Renal pelvis (tissue), 12 donors: ENCODE measurements at places on chromosomes 2 and 18. TPM values are rescaled to one million over a fixed set of nuclear protein-coding genes. Genes with fewer than 3 reads are reported as not detected.

DNA sequence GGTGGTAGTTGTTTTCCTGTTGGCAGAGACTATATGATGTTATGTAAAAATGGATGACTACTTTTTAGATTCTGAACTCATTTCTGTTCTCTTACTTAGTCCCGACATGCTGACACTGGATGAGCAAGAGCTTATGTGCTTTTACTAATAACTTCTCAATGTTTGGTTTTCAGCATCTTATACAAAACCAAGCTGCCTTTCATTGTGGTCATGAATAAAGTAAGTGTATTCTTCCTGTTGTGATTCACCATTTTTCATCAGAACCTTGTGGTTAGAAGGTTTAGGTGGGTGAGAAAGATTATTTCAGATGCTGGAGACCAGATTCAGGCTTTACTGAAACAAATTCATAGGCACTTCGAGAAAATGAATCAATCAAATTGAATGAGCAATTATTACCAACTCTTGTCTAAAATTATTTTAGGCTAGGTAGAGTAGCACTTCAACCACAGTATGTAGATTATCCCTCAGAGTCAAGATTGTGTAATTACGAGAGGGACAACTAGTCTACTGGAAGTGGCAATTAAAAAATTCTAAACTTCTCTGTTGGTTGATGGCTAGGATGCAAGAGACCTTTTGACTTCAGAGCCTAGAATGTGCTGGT is 9.3 kb downstream of the GPN1 start:
- DNase-seq, result no peak

GRCh38 chr18:24019641-24020331 is 5.2 kb downstream of the TTC39C start:
- no peak for DNase-seq

The L3MBTL4 gene
- polyA plus RNA-seq, result 5.7 TPM

DNA sequence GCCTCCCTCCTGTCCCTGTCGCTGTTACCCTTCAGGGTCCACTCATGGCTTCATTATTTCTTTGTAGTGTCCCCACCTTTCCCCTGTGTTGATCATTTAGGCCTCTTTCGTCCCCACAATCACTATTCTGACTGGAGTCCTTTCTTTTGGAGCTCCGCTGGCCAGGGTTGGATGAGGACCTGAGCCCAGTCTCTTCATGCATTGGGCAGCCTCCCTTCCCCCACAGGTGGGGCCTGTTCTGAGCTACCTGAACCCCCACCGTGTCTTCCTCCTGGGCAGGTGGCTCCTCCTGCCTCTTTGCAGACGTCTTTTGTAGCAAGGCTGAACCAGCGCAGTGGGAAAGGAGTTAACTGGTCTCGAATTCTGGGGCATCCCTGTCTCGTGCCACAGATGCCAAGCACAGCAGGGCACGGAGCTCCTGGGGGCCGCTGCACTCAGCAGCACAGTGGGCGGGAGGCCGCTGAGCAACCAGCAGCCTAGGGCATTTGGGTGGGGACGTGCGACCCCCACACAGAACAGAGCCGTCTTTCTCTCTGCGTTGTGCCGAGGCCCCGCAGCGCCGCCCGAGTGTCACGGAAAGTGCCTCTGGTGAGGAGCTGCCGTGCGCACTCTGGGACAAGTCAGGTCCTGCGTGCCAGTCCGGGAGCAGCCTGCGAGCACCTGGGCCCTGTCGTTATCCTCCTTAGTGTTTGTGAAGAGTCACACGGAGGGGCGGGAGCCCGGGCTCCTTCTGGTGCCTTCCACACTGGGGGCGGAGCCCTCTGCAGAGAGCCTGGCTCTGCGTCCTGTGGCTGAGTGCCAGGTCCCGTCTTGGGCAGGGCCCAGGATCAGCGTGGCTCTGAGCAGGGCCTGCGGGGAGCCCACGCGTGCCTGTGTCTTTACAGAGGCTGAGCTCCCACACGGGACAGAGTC is 130.1 kb downstream of the NFATC1 start:
- DNase-seq, result no peak

The IL36A gene
- not detected for polyA plus RNA-seq

DNA sequence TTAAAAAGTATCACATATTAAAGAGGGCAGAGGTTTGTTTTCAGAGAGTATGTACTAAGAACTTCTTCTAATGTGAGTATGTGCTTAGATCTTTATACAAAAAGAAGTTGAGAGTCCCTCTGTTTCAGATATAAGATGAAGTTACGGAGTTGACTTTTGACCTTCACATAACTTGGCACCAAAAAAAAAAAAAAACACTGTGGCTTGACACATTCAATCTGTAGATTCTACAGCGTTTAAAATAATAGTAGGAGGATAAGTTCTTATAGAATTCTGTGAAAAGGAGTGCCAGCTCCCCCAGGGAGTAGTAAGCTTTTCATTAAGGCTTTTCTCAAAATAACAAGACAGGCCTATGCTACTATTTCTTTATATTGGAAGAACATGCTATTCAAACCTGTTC is 105.4 kb upstream of the LRP1B start:
- DNase-seq, result no peak

The CFAP221 gene
- 30.2 TPM for polyA plus RNA-seq

DNA sequence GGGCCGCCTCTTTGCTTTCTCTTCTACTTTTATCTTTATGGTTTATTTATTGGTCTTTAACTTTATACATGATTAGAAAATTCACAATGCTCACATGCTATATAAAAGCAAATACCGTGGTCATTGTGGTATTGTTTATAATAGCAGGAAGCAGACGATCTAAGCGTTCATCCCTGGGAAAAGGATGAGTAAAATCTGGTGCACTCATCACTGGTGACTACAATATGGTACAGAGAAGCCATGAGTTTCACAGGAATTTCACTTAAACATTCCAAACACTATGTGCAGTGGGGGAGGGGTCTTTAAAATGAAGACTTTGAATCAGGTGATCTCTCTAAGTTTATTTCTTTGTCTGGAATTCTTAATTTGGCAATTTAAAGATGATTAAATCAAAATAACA is 97.9 kb downstream of the SCN3A start:
- no peak for DNase-seq

DNA sequence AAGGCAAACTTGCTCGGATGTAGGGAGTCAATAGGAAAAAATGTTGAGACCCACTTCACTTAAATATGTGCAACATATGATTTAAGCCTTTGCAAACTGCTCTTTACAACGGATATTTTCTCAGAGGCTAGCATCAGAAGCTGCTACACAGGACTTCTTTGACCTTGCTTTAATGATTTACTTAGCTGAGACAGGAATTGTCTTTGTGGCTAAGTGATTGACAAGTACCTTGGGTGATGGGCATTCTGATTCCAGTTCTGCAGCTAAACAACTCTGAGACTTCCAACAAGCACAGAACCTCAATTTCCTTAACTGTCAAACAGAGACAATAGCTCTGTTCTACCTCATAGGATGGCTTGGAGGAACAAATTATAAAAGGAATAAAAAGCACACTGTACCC is 150.2 kb downstream of the NCKAP5 start:
- DNase-seq, result no peak

DNA sequence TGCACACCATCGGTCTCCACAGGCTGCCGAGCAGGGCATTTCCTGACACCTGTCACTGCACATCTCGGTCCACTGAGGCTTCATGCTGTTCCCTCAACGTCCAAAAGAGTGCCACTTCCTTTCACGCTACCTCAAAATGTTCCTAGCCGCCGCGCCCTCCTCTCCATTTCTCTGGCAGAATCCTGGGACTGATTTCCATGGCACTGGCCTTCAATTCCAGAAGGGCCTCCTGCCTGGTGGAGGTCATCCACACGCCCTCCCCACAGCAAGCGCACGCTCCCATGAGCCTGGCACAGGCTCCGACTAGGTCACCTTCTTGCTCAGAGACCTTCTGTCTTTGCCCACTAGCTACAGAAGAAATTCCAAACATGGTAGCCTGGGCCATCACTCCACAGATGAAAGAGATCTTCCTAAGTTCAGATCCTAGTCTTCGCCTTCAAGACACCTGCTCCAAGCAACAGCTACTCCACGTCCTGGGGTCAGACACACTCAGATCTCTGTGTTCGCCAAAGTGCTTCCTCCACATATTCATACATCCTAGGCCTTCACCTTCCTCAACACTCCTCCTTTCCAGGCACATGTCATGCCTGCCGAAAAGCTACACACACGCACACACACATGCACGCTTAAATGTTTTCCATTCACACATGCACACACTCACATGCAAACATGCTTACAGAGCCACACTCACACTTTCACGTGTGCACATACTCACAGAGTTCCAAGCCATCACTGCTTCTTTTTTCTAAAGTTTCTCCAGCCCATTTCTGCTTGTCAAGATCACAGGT is 94.0 kb downstream of the PXDN start:
- no peak for DNase-seq

DNA sequence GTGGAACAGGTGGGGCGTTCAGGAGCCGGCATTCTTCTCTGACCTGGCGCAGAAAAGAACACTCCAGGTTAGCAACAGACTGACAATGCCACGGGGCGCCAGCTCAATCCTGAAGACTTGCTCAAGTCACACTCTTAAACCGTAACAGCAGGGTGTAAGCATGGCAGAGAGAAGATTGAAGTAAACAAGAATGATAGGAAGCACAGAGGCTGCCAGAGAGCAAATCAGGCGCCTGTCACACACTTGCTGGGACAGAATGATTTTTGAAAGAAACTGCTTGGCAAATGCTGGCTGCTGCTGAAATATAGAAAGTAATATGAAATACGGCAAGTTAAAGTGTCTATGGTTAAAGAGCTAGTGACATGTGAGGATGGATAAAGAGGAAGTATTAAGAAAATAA is 80.5 kb downstream of the MEP1B start:
- DNase-seq, result no peak

DNA sequence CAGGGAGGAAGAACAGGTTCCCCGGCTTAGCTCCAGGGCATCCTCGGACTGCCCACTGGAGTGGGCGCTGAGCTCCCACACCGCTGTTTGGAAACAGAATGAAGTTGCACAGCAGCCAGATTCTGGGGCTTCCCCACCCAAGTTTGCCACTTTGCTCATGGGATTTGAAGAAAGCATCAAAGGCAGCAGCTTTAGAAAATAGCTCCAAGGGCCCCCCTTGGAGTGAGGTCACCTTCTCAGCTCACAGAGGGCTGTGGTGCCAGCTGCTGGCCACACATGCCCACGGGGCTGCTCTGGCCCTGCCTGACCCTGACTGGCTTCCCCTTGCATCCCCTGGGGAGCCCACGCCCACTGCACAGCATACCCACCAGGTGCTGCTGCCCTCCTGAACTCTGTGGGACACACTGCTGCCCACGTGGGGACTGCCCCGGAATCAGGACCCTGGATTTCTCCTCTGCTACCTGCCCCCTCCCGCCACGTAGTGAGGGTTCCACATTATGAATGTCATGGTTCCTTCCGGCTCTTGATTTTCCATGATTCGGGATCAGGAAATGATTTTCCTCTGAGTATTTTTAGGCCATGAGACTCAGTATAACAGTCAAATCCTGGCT is 70.3 kb downstream of the TGOLN2 start:
- no peak for DNase-seq
